Urinary bladder (tissue), 4 donors: ENCODE measurements at places on chromosomes 1 and 21. TPM values are rescaled to one million over a fixed set of nuclear protein-coding genes. Genes with fewer than 3 reads are reported as not detected.

- DNase-seq, result no peak
Measured at GRCh38 chr1:227869279-227869842, 53.9 kb downstream of the PRSS38 start.

- DNase-seq, result no peak
Measured at GRCh38 chr1:205259324-205259832, 31.6 kb downstream of the TMCC2 start.

- DNase-seq, result no peak
Measured at GRCh38 chr1:30737357-30738039, 14.1 kb upstream of the MATN1 start.

- no peak for DNase-seq
Measured at GRCh38 chr1:107457989-107458388, 317.1 kb downstream of the NTNG1 start.

GRCh38 chr1:224873434-224874369 lies 55.8 kb upstream of the DNAH14 start:
- DNase-seq, result no peak

The TMPRSS2 gene
- 27.1 TPM for total RNA-seq

The NUDT17 gene
- 5.9 TPM for total RNA-seq

DNA sequence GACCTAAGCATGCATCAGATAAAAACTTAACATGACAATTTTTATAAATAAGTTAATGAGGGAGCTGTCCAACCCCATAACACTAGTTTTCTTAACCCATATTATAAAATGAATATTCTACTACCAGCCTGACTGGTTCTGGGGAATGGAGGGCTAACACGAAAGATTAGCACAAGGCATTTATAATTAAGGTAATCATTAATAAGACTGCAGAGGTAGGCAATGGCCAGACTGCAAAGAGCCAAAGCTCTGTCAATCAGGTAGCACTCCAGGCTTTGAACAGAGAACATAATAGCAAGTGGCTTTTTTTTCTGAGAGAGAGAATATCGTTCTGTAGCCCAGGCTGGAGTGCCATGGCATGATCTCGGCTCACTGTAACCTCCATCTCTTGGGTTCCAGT lies 20.6 kb upstream of the TMEM35B start:
- DNase-seq, result no peak

DNA sequence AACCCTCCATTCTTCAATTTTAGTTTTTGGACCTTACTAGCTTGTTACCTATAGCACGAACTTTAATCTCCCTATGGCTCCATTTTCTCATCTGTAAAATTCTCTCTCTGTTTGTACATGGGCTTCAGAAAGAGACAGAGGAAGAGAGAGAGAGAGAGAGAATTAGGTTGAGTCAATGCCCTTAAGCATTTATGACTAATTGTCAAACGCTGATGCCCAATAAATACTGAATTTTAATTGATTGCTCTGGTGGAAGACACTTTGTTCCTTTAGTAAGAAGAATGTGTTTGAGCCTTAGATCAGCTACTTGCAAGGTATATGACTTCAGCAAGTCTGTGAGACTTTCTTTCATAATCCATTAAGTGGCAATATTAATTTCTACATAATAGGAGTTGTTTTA lies 743.1 kb upstream of the ADGRL4 start:
- no peak for DNase-seq

GRCh38 chr1:38088366-38088765 lies 41.8 kb upstream of the POU3F1 start:
- no peak for DNase-seq

DNA sequence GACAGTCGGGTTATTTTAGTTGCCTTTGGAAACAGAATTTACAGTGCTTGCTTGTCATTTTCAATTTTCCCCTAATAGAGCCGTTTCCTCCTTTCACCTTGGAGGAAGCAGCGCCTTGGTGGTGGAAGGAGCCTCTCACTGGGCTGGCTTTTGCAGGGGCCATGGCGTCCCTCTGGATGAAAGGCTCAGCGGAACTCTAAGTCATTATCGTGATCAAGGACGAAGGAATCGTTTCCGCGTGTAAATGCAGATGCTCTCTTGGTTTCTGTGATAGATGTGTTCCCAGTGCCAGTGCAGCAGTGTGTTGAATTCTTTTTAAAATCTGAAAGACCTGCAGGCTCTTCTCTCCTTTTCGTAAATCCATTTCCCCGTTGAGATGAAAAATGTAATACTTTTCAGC lies 126.2 kb upstream of the LMO4 start:
- no peak for DNase-seq

GRCh38 chr1:184255560-184255959 lies 131.3 kb upstream of the C1orf21 start:
- no peak for DNase-seq

DNA sequence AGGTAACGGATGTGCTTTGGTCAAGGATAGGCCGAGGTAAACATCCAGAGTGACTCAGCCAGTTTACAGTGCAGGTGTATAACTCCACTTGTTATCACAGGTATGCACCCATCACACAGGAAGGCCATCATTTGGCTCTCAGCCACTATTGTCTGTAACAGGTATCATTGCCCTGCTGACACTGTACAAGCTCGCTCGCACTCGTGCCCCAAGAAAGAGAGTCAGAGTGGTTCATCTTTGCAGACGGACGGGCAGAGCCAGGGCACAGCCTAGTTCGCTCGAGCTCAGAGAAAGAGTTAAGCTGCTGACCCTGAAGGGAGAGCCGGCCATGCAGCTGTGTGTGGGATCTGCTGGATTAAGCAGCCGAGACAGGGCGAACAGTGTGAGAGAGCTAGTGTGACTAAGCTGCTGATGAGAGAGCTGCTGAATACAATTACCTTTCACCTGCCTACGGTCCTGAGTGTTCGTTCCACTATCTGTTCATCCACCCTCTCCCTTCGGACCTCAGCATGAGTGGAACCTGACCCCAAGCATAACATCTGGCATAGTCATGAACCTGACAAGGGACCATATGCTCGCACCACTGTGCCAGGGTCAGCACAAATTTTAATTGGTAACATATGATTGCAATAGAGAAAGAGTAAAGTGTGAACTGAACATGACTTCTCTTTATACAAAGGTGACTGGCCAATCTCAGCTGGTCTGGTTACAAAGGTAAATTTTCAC lies 27.0 kb upstream of the LYPD8 start:
- DNase-seq, result no peak

The RAB29 gene
- total RNA-seq, result 5.1 TPM

The KLHDC7A gene
- 3.3 TPM for total RNA-seq

DNA sequence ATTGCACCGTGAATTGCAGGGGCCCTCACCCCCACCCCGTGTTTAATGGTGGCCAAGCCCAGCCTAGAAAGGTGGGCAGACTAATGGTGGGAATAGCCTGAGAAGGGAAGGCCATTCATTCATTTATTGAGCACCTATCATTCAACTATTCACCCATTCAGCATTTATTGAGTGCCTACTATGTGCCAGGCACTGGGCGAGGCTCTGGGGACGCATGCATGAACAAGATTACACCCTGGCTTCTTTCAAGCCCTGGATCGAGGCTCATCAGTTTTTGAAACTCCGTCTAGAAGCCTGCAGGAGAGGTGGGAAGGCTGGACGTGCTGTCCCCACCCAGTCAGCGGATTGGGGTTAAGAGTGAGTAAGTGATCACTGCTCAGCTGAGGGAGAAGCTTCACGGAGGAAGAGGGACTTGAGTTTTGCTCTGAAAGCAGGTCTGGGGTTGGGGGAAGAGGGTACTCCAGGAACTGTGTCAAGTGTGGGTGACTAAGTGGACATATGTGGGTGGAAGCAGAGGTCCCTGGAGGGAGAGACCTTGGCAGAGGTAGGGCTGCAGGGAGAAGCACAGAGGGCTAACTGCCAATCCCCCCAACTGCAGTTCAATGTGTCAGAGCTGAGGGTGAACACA lies 35.6 kb downstream of the MEF2D start:
- DNase-seq, result no peak

DNA sequence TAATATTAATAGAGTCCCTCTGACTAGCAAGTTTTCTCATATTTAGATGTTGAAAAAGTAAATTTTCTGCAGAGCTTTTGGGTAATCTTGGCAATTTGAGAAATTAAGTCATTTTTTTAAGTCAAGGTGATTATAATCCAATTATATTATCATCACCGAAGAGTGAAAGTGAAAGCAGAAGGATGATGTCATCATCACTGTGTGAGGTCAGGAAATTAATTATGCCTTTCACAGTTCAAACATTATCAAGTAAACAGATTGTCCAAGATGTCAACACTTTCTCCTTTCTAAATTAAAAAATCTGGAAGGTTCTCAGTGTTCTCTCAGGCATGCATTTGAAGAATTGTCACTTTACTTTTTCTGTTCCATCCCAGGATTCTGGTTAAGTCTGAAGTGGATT lies 296.0 kb downstream of the TBX15 start:
- DNase-seq, result no peak

DNA sequence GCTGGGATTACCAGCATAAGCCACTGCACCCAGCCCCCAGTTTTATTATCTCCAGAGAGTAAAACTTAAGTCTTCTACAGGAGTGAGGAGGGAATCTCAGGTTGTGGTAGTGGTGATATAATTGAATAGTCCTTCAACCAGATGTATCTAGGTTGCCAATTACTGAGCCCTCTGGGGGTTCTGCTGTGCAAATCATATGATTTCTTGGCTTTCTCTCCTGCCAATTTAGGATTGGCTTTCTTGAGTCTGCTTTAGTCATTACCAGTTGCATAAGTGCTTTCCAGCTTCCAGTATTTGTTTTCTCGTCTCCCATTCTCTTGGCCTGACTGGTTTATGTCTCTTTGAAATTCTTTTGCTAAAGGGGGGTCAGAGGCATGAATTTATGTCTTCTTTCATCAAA lies 11.1 kb downstream of the CPT2 start:
- DNase-seq, result no peak

The DCAF6 gene
- 114 TPM for total RNA-seq
